ENCODE measurements at places on chromosomes 3 and 15.

DNA sequence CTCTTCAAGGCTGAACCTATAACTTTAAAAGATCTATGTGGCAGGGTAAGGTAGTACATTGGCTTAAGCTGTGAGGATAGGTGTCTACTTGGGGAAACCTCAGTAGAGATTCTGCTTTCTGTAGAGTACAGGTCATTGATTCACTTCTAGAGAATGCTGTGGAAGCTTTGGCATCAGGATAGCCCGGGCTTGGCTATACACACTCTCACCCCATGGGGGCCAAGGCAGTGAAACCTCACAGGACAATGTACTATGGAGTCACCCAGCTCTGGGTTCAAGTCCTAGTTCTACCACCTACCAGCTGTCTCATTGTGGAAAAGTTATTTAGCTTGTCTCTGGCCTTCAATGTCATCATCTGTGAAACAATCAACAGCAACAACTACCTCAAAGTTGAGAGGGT lies 9.0 kb downstream of the MTFMT start:
- no peak for DNase-seq

DNA sequence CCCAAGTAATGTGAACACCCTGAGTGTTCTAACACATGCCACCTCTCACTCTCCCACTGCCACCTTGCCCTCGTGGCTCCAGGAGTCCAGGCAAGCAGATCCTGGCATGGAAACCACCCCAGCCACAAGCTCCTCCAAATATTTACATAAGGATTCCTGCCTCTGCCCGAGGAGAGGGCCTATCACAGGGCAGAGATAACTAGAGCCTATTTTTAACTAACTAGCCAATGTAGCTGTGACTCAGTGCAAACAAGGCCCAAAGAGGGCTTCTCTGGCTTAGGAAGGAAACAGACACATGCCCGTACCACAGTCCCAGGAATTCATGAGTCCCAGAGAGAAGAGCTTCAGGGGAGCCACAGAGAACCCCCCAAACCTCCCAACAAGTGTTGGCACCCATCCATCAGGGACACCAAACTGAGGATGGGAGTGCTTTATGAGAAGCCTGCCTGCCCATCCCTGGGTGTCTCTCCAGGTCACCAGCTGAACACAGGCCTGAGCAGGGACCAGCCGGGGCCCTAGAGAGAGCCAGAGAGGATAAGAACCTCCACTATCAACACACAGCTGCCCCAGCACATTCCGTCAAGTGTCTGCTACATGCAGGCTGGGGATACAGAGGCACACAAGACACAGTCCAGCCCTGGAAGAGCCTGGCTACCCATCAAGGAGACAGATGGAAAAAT lies 9.2 kb downstream of the FYCO1 start:
- no peak for DNase-seq

DNA sequence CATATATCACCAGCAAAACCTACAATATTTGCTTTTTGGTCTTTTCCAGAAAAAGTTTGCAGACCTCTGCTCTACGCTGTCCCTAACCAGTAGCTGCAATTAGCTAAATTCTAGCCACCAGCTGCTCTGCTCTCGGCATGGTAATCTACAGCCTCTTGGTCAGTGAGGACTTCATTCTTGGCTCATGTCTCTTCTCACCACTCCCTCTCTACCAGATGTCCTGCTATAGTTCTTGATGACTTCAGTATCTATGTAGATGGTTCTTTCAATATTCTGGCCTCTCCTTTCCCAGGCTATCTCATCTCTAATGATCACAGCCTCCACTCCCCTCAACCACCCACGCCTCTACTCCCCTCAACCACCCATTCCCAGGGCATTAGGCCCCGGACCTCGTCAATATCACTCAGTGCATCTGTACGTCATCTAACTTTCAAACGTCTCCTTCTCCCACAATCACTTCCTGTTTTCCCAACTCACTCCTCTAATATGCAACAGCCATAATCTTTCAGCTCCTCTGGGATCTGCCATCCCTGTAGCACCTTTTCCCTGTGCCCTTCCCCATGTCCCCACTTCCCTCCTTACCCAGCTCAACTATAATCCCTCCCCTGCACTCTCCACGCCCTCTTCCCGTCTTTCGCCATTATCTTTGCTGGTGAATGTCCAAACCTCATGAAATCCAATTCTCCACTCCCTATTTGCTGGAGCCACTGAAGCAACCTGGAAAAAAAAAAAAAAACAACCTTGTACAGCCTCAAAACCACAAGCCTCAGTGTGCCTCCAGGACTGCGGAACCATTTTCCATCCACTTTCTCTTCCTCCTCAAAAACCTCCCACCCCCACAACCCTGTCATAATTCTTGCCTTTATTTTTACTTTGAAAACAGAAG lies 429.4 kb upstream of the PROK2 start:
- DNase-seq = no peak

DNA sequence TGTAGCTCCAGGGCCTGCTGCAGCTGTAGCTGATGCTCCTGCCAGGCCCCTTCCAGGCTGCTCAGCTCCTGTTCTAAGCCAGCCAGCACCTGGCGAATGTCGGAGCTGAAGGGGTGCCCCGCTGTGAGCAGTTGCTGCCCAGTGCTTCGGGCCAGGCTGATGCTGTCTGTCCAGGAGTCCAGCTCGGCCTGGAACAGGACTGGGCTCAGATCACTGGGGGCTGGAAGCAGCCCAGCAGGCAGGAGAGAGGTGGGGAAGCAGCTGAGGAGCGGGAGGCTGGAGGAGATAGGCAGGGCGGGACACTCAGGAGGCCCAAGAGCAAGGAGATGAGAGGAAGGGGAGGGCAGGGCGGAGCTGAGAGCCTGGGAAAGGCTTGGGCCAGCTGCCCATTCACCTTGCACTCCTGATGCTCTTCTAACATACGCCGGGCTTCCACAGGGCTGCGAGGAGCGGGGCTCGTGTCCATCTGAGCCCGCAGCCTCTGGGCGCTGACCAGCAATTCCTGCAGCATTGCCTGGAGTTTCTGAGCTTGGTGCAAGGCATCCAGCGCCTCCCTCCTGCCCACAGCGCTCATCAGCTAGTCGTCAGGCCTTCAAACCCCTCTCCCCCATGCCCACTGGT lies 23.2 kb downstream of the PLA2G4B start:
- DNase-seq = no peak

DNA sequence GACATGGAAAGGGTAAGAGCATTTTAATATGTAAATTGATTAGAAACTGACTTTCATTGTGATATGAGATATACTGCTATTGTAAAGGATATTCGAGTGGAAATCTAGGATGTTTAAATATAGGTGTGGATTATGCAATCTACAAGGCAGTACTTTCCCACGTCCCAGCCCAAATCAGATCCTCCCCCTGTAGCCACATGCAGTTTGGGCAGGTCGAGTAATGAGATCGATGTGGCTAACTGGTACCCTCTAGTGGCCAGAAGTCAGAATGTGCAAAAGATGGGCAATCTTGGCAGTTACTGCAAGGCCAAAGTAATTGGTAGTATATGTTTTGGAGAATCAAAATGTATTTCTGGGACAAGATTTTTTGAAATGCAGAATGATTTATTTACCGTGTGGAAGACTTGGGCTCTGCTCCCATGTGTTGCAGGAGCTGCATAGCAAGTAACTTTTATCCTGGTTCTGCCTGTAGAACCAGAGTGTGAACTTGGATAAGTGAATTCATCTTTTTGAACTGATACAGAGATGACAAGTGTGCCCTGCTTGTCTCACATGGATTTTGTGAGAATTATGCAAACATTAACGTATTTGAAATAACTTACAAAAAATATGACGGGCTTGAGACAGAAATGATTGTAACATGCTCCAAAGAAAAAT lies 94.5 kb upstream of the ADAMTSL3 start:
- DNase-seq = peak; percentile 33

DNA sequence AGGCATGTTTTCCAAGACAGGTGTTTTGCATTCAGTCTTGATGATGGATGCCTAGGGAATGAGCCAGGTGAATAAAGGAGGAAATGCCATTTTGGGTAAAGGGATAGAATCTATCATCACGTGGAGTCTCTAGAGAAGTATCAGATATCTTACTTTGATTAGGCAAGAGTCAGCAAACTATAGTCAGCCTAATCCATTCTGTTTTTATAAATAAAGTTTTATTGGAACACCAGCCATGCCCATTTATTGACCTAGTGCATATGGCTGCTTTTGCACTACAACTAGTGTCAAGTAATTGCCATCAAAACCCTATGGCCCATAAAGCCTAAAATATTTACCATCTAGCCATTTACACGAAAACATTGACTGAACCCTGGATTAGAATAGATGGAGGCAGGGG lies 231.2 kb downstream of the SLC9A9 start:
- DNase-seq = no peak

- DNase-seq = no peak
Observed at GRCh38 chr15:40253167-40253790, 14.4 kb downstream of the PAK6 start.

DNA sequence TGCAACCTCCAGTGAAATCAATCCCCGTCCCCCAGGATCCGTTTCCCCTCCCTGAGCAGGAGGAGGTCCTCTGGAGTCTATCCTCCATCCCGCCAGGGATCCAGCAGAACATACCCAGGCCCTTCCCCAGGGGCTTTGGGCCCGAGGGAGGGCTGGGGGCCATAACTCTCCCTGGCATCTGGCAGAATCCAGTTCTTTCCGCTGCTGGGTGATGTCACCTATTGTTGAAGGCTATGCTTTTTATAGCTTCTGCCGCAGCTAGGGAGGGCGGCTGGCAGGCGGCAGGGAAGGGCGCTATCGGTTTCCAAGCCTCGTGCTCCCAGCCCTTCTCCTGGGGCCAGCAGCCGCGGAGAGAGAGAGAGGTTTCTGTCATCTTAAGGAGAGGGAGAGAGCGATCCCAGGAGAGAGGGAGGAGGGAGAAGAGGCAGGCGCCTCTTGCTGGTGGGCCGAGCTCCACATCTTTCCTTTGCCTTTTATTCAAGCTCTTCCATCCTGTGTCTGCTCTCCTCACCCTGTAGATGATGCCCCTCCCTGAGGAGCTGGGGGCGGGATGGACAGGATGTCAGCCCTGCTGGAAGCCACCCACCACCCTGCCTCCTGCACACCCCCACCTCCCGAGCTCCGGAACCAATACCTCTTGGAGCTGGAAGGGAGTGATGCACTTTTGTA lies 120.1 kb downstream of the ANP32A start:
- DNase-seq = no peak

- no peak for DNase-seq
Observed at GRCh38 chr3:196236223-196236622, 19.9 kb downstream of the SLC51A start.

DNA sequence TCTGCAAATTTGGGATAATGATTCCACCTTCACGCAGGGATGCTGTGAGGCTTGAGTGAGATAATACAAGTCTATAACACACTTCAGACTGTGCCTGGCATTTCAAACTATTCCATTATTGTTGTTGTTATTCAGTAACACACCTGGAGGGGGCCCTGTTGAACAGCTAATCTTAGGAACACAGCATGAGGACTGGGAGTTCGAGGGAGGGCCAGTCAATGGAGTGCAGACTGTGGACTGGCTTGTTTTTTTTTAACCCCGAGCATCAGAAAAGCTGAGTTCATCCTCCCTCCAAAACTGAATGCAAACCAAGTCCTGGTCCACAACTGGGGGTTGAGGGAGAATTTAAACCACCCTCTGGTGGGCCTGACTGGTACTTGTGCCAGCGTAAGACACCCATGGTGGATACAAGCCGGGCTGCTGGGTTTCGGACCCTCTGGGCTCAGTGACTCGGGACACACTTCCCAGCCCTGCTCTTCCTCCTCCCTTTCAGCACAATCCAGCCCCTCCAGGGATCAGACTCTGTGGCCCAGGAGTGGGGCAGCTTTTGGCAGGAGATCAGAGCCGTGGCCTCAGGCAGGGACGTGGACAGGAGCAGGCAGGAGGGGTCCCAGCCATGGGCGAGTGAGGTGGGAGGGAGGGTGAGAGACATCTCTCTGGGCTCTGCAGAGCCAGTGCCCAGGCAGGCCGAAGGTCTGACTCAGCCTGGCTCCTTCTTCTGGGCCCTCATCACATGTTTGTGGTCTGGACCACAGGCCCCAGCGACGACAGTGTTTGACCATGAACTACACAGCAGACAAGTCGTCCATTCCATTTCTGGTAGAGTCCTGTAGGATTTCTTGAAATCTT lies 36.3 kb upstream of the MEX3B start:
- DNase-seq = no peak

DNA sequence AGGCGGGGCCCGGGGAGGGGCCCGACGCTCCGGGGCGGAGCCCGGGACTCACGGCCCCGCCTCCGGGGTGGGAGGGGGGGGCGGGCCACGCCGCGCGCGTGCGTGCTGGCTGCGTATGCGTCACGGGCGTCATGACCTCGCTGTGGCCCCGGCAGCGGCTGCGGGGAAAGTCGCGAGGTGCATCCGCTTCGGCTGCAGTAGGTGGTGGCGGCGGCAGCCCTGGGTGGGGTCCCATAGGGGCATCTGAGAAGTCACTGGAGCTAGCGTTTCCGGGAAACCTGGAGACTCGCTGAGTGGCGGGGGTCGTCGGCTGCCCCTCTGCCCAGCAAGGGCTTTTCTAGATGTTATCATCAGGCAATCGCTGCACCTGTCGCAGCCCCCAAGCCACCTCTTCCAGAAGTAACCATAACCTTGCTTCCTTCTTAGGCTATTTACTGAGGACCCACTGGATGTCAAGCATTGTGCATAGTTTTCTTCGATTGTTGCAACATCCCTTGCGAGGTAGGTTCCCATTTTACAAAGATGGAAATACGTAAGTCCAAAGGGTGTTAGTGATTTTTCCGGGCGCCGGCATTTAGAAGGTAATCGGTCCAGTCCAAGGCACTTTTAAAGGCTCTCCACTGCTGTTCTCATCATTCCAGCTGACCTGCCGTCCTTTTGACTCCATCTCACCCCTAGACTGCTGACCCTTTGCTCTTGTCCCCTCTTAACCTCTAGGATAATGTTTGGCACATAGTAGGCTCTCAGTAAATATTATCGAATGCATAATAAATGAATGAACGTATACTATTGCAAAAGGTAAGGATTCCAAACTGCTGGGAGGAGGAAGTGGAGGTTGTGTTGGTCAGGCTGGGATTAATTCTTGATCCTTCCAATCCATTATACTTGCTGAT lies at the start of gene GDPGP1:
GDPGP1 (plus strand) TSS at position 114 of the 893 bp plus-strand sequence. CDS start 6,700 bp downstream, outside the sequence.
- no peak for DNase-seq

- DNase-seq = peak; percentile 36
Observed at GRCh38 chr3:4831580-4831950, 147.7 kb upstream of the BHLHE40 start.
